ENCODE measurements at places on chromosomes 5 and 9. TPM values are rescaled to one million over a fixed set of nuclear protein-coding genes. Genes with fewer than 3 reads are reported as not detected.
A peak's percentile ranks its signal among the peaks of the same experiment; 100 is the strongest.

DNA sequence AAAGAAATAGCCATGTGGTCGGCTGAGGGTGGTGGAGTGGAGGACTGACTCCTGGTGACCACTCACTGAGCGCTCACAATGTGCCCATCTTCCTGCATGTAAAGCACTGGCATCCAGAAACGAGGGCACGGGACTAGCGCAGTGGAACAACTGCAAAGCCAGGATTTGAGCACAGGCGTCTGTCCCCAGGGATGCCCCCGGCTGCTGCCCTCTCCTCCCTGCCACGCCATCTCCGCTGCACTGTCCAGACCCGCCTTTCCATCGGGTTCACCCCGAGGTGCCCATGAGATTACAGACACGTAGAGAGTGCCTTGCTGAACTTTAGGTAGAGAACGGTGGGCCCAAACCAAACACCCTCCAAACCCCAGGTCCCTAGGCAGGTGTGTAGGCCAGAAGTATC, 44.7 kb downstream of the PRRT1B start:
- DNase-seq = no peak

Gene GPR150
- not detected for total RNA-seq

GRCh38 chr9:19136129-19136528, 8.8 kb upstream of the PLIN2 start:
- no peak for DNase-seq

Gene PLK2
- total RNA-seq = 126 TPM

- DNase-seq = peak; percentile 6
Observed at GRCh38 chr9:2655411-2655901, 33.9 kb downstream of the VLDLR start.
